ENCODE measurements at places on chromosomes 1 and 21.

GRCh38 chr1:189150624-189151023 lies 1327.0 kb downstream of the BRINP3 start:
- no peak for DNase-seq

DNA sequence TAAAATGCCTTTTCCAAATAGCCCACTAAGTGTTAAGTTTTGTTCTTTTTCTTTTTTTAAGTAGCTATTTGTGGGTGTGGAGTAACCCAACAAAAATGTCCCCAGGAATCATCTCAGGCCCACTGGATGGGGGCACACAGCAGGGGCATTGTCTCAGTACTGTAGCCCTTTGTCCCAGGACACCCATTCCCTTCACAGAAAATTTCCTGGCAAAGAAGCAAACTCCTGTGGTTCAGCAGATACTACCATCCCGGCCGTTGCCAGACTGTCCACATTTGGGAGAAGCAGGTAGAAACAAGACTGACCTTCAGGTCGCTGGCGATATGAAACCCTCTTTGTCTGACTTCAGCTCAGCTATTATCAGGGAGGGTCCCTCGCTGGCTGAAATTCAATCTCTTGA lies 23.7 kb upstream of the SRRM1 start:
- no peak for DNase-seq

GRCh38 chr1:232901255-232901654 lies 49.2 kb upstream of the NTPCR start:
- no peak for DNase-seq

GRCh38 chr1:74522148-74522547 lies 9.7 kb upstream of the LRRC53 start:
- peak; percentile 79 for DNase-seq

- DNase-seq = no peak
Observed at GRCh38 chr1:68919075-68919474, 422.2 kb upstream of the DEPDC1 start.

GRCh38 chr1:204541626-204542025 lies 25.4 kb downstream of the MDM4 start:
- DNase-seq = no peak

DNA sequence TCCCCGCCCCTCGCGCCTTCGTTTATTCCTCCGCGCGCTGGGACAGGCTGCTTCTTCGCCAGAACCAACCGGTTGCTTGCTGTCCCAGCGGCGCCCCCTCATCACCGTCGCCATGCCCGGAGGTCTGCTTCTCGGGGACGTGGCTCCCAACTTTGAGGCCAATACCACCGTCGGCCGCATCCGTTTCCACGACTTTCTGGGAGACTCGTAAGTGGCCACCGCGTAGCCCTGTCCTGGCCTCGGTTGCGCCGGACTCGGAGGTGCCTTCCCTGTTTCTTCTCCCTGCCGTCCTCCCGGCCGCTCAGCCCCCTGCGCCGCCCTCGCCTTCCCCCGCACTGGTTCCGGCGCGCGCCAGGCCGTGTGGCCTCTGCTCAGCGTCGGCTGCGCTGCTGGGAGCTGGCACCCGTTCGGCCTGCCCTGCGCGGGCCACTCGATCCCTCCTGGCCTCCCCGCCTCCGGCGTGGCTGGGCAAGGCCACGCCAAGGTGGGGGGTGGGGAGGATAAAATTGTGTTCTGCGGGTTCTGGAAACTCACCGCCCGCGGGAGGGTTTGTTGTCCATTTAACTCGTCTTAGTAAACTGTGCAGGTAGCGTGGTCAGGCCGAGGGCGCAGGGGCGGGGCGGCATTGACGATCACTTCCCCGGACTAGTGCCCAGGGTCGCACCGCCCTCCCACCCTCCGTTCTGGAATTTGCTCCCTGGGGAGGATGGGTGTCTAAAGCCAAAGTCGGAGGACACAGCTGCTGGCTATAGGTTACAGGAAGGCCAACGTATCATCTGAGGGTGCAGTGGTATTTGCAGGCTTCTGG lies at the start of gene PRDX6:
Gene PRDX6 (plus strand): TSS at position 50 of the 808 bp plus-strand sequence. CDS start 63 bp downstream, at position 113.
- peak; percentile 32 for DNase-seq

GRCh38 chr1:226816576-226816975 lies 53.8 kb upstream of the PSEN2 start:
- no peak for DNase-seq

- DNase-seq = no peak
Observed at GRCh38 chr1:97209381-97209957, 487.9 kb downstream of the PTBP2 start.

GRCh38 chr1:219813294-219813693 lies 115.1 kb downstream of the SLC30A10 start:
- no peak for DNase-seq

DNA sequence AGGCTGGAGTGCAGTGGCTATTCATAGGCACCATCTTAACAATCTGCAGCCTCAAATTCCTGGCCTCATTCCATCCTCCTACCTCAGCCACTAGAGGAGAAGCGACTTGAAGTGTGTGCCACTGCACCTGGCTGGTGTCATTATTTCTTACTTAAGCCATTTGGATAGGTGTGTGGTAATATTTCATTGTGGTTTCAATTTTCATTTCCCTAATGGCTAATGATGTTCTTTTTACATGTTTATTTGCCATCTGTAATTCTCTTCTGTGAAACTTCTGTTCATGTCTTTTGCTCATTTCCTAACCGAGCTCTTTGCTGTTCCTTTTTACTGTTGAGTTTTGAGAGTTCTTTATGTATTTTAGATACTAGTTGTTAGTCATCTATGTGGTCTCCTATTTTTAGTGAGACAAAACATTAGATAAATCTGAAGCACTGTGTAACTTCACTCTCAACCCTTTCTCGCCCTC lies 66.8 kb downstream of the SLC27A3 start:
- DNase-seq = no peak

DNA sequence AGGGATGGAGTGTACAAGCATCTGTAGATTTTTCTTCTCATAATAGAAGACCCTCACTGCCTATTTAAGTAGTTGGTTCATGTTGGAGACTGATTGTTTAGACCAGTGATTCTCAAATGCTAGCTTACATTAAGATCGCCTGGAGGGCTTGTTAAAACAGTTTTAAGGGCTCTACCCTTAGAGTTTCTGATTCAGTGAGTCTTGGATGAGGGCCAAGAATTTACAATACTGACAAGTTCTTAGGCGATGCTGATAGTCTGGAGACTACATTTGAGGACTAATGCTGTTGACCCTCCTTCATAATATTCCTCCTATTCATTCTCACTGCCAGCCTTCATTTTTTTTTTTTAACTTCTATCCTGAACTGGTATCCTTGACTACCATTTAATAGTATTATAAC lies 15.2 kb upstream of the AGO3 start:
- DNase-seq = no peak

GRCh38 chr1:17215545-17215890 lies 10.6 kb downstream of the PADI1 start:
- no peak for DNase-seq

DNA sequence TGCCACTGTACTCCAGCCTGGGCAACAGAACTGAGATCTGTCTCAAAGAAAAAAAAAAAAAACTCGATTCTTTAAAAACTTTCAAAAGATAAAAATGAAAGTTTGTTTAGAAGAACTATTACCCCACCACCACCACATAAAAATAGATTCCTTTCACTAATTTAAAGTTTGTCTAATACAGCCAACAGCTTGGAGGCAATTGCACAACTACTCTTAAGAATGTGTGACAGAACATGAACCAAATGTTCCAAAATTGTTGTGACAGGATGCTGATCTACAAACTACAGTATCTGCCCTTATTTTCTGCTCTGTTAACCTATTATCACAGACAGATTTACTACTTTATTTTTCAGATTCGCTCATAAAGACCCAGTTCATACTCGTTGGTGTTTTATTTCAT lies 5.5 kb upstream of the TGFBR3 start:
- no peak for DNase-seq

DNA sequence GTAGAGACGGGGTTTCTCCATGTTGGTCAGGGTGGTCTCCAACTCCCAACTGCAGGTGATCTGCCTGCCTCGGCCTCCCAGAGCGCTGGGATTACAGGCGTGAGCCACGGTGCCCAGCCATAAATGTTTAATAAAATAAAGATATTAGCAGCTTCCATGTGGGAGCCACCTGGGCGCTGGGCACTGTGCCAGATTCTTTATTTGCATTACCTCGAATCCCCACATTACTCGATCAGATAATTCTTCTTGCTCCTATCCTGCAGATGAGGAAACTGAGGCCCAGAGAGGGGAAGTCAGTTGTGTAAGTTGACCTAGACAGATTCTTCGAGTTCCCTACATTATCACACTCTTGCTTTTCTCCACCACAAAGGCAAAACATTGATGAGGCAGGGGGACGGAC lies 24.9 kb upstream of the TENT5B start:
- DNase-seq = no peak

DNA sequence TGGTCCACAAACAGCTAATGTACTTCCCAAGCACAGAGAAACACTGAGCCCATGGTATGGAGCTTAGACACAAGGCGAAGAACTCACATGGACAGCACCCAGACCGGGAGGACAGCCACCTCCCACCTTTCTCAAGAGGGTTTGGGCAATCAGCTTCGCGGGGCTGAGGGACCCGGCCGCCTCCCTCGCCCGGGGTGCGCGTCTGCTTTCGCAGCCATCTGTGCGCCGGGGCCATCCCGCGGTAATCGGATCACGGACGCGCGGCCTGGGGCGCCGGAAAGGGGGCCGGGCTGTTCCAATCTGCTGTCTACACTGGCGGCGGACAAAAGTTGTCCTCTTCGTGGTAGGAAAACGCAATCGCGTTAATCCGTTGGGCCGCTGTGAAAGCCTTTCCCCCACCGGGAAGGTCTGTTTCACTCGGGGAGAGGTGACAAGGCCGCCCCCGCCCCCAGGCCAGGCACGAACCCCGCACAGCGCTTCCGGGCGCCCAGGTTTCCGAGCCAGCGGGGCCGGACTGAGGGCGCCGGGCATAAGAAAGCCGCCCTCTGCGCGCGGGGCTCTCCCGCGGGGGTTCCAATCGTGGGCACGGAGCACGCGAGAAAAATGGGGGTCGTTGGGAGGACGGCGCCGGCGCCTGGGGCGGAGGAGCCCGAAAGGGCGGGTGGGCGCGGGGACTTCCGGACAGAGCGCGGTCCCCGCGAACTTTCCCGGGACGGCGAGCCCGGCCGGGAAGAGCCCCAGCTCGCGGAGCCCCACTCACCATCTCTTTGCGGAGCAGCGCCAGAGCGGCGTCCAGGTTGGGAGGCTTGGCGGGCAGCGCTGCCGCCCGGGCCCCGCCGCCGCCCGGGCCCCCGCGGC lies 664 bp downstream of the FAM89A start:
- DNase-seq = peak; percentile 43

GRCh38 chr1:117613249-117613968 lies 7.6 kb downstream of the TENT5C start:
- DNase-seq = peak; percentile 6

GRCh38 chr1:90622666-90623065 lies 94.4 kb downstream of the BARHL2 start:
- no peak for DNase-seq

GRCh38 chr1:4346131-4346530 lies 308.3 kb upstream of the AJAP1 start:
- no peak for DNase-seq

GRCh38 chr1:111756124-111756513 lies 418 bp downstream of the DDX20 start:
- no peak for DNase-seq

DNA sequence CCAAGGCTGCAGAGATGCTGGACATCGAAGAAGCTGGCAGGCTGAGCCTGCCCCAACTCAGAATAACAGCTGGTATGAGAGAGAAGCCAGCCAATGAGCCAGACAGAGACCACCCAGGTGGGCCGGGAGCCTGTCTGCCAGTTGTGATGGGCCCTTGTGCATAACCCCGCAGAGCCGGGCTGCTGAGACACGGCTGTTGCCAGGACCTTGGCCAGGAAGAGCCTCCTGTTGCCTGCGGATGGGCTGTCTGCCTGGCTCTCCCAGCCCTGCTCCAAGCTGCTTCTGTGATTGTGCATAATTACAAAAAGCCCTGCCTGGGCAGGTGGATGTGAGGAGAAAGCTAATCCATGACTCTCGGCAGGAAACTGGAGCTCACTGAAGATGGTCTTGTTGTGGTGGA lies 126.5 kb downstream of the CAPN8 start:
- no peak for DNase-seq

- no peak for DNase-seq
Observed at GRCh38 chr21:41010101-41010435, 157.9 kb upstream of the BACE2 start.

DNA sequence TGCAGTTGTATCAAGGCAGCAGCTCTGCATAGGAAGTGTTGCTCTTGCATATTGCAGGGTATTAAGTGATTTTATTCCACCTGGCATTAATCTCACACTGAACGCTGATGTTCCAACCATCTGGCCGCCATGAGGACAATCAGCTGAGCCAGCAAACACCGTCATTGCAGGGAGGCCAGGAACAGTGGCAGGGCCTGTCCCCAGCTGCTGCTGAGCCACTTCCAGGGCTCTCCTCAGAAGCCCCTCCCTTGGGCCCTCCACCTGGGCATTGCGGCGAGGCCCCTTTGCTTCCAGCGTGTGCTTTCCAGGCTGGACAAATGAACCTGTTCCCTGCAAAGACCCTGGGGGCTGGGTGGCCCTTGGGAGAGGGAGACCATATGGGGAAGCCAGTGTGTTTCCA lies 171.6 kb upstream of the C1orf174 start:
- DNase-seq = no peak

- DNase-seq = no peak
Observed at GRCh38 chr21:29007135-29007534, 12.0 kb downstream of the RWDD2B start.

DNA sequence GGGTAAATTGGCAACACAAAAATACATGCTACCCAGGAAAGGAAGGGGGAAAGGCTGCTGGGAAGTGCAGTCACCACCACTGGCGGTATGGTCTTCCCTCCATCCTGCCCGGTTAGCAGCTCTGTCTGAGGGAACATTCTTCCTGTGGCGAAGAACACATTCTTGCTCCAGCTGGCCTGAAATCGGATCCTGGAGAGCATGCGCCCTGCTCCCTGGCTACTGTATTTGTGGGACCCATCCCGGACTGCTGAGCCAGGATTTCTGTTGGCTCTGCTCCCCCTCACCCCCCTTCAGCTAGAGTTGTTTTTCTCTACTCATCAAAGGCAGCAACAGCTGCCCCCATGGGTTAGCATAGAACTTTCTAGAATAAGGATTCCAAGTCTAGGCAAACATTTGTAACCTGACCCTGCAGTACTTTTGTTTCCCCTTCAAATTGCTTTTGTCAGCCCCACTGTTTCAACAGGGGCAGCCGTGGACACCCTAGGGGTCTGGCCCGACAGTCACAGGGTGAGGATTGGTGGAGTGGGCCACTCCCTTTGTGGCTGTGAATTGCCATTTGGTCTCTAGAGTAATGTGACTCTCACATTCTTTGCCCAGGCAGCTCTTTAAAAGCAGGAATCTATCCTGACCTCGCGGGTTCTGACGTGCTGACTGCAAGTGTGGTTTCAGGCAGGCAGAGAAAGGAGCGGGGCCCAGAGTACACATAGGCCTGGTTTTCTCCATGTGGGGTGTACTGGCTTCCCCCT lies 157.7 kb downstream of the TOMM20 start:
- DNase-seq = peak; percentile 70

DNA sequence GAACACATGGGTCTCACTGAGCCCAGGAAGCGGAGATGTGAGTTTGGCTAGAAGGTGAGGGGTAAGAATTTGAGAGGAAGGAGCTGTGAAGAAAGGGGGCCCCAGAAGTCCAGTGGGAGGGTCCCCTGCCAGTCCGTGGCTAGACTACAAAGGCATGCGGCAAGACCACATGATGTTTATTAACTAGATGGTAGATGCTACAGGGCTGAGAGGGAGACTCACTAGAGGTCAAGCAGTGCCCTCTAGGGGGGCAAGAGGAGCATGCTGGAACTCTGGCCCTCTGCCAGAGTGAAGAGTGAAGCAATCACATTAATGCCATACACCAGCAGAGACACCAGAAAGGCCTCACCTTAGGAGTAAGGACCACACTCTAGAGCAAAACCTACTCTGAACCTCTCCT lies 12.2 kb downstream of the KIAA0319L start:
- peak; percentile 76 for DNase-seq
